NCI-H1694 (cell line): ENCODE measurements at places on chromosomes 4 and X.

GRCh38 chr4:6471307-6472007, 957 bp downstream of the PPP2R2C start:
- no peak for DNase-seq

DNA sequence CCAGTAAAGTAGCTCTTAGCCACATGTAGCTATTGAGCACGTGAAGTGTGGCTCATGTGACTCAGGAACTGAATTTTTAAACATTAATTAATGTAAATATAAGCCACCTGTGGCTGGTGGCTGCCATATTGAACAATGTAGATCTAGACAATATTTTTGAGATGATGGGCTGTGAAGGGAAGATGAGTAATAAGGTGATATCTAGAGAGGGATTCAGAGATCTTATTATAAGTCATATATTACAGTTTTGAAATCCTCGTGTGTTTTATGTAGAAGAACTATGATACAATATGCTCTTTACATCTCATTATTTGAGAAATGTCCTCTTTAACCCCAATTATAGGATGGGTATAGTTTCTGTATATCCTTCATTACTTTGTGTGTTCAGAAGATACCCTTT, 5.6 kb downstream of the GAR1 start:
- DNase-seq, result no peak

- DNase-seq, result no peak
These were observed 1311.6 kb downstream of the RAPGEF2 start for GRCh38 chr4:160414496-160414895.

- no peak for DNase-seq
These were observed 38.5 kb downstream of the GYG2 start for GRCh38 chrX:2867206-2867605.

DNA sequence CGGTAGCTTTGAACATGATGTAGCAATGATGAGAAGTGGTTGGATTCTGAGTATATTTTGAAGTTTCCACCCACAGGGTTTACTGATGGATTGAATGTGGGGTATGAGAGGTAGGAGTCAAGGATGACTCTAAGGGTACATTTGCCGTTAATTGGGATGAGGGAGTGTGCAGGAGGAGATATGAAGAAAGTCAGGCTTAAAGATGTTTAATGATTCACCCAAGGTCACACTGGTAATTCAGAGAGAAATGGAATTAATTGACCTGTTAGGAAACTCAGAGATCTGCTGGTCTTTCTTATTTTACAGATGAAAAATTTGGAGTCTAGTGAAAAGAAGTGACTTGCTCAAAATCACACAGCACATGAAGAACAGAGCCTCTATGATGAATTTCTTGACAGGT, 390.7 kb downstream of the GBA3 start:
- DNase-seq, result no peak

DNA sequence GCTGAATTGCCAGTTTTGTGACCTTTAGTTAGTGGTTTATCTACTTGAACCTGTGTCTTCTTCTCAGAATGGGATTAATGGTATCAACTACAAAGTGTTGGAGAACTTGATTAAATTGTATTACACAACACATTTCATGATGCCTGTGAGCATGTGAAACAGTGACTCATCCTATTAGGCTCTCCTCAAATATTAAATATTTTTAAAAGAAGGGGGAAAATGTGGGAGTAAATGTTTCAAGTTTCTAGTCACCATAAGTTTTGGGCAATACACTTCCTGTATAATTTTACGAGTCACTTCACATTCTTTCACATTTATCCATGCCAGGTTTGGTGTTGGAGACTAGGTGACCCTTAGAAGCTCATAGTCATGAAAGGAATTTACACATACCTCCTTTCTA, 147.0 kb downstream of the HS3ST1 start:
- no peak for DNase-seq

DNA sequence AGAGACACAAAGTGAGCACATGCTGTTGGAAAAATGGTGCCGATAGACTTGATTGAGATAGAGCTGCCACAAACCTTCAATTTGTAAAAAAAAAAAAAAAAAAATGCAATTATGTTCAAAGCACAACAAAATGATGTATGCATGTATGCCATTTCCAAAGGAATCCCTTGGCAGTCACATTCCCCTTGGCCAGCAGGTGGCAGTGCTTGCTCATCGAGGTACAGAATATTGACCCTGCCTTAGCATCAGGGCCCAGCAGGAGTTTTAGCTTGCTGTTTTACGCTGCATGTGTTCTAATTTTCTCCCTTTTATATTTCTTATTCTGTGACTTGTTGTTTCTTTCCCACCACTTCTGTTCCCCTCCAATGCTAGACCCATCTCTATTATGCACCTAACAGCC, 34.5 kb upstream of the CYBB start:
- DNase-seq, result peak; percentile 57

GRCh38 chr4:75834772-75835154, 67.5 kb downstream of the PPEF2 start:
- no peak for DNase-seq

DNA sequence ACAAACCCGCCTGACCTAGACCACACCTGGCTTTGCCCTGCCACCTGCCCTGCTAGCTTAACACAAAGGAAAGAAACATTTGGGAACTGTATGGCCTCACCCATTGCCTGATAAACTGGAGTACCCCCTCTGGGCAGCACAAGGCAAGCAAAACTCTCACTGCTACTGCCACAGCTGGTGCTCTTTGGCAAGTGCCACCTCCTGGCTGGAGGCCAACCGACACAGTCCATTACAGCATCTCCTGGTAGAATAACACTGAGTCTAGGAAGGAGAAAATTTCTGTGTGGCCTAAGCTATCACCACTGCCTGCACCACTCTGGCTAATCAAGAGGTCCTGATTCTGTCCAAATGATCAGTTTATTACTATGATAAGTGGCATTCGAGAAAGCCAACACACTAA, 18.9 kb upstream of the SPANXN3 start:
- DNase-seq, result peak; percentile 63

GRCh38 chrX:40749681-40750494, 14.5 kb upstream of the MED14 start:
- DNase-seq, result no peak

- DNase-seq, result no peak
These were observed 33.5 kb downstream of the SNX25 start for GRCh38 chr4:185242749-185243533.

- DNase-seq, result no peak
These were observed 40.7 kb downstream of the LARP7 start for GRCh38 chr4:112677519-112678091.

DNA sequence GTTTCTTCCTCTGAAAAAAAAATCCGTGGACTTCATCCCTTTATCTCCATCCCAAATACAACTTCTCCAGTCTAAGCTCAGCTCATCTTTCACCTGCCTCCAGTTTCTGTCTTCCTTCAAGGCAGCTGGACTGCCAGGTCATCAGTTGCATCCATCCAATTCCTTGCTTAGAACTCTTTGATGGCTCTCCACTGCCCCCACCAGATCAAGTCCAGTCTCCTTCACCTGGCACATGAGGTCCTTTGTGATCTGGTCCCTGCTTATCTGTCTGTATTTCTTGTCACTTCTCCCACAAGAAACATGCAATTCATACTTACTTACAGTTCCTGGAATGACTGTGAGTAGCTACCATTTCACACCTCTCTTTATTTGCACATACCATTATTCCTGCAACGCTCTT, 33.8 kb downstream of the OTUD6A start:
- no peak for DNase-seq

GRCh38 chrX:13346646-13347045, 26.8 kb upstream of the ATXN3L start:
- no peak for DNase-seq

- DNase-seq, result no peak
These were observed 213.9 kb downstream of the DHX15 start for GRCh38 chr4:24370421-24370820.

DNA sequence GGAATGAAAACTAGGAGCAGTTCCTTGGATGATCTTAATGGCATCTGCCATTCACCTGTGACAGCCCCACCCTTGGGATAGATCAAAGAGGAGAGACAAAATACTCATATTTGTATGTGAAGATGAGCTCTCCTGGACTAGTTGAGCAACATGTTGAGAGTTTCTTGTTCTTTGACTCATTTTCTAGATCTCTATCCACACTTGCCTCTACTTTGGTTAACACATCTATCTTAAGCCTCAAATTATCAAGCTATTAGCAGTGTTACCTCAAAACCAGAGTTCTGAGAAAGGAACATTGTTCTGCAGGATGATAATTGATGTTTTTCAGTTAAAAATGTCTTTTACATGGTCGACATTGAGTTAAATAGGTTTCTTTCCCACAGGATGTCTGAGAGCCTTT, 94.2 kb upstream of the TEX13D start:
- no peak for DNase-seq

GRCh38 chr4:167424341-167425256, 190.3 kb upstream of the SPOCK3 start:
- DNase-seq, result no peak

DNA sequence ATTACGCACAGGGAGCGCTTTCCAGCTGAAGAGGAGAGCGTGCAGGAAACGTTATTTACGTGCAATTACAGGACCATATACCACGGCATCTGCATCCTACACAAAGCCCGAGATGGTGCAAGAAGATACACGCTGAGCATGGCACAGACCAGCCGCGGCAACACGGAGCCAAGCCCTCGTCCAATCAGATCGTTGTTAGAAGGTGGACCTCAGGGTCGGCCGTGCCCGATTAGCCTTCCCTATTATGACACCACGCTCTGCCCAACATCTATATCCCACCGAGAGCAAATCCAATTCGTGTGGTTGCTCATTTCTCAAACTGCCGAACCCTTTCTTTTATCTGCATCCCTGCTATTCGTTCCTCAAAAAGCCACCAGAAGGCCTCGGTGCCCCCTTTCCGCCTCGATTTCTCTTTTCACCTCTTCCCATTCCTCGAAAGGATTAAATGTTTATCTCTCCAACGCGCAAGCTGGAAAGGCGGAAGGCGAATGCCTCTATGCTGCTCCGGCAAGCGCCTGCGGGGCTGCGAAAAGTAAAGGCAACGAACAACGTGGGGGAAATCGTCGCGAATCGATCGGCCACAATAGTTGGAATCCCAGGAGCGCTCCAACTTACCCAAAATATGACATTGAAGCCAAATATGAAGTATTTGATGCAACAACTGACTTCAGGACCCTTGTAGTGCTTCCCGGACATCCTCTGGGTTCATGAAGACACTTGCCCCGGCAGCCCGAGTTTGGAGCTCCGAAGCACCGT, 702 bp downstream of the TSPAN5 start:
- peak; percentile 45 for DNase-seq

DNA sequence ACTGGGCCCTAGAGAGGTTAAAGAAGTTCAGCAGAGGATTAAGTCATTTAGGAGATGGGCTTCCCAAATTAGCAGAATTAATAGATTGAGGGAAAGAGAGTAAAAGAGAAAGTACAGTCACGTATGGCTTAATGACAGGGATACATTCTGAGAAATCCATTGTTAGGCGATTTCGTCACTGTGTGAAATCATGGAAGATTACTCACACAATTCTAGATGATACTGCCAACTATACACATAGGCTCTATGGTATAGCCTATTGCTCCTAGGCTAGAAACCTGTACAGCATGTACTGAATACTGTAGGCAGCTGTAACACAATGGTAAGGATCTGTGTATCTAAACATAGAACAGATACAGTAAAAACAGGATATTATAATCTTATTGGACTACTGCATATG, 180.6 kb downstream of the RNF150 start:
- DNase-seq, result no peak

DNA sequence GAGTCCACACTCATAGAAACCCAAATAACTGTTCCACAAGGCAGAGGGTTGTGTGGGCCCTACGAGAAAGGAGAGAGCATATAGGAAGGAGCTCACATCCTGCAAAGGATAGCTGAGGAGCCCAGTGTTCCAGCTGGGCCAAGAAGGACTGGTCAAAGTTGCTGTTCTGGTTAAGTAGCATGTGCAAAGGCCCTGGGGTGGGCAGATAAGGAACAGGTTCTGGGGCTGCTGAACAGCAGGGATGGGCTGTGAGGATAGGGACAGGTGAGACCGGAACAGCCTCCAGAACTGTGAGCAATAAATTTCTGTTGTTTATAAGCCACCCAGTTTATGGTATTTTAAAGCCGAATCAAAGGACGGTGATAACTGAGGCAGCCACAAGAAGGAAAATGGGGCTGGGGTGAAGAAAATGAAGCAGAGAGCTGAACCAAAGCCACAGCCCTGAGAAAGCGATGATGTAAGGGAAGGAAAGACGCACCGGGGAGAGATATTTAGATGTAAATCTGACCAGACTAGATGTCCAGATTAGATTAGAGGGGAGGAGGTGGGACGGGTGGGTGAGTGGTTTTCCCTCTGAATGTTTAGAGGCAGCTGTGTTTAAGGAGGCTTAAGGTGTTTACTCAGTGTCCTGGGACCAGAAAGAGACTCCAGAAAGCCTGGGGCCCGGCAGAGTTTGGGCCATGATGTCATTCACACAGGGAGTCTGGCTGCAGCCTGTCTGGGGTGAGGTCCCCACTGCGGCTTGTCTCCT, 180.8 kb upstream of the BCOR start:
- DNase-seq, result no peak

GRCh38 chr4:15781427-15782095, 3.4 kb downstream of the CD38 start:
- no peak for DNase-seq

- no peak for DNase-seq
These were observed 115.4 kb downstream of the PTTG2 start for GRCh38 chr4:38075370-38076152.

DNA sequence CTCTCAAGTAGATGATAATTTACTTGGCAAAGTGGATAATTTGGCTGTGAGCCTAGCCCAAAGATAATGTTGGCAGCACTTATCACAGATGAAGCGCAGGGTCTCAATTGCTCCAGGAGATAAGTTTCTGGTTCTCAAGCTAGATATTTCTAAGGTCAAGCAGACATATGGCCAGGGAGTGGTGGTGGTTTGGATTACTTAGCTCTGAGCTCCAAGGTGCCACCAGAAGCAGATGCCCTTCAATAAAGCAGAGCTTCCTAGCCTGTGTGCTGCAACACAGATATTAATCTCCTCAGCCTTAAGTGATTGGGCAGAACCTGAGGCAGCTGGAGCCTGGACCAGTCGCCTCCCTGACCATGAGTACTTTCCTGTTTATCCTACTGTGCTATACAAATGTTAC, 79.2 kb upstream of the NALF2 start:
- DNase-seq, result no peak

GRCh38 chr4:16196482-16197393, 29.5 kb downstream of the TAPT1 start:
- DNase-seq, result no peak

GRCh38 chrX:1909419-1910206, 294.8 kb downstream of the ASMT start:
- no peak for DNase-seq

DNA sequence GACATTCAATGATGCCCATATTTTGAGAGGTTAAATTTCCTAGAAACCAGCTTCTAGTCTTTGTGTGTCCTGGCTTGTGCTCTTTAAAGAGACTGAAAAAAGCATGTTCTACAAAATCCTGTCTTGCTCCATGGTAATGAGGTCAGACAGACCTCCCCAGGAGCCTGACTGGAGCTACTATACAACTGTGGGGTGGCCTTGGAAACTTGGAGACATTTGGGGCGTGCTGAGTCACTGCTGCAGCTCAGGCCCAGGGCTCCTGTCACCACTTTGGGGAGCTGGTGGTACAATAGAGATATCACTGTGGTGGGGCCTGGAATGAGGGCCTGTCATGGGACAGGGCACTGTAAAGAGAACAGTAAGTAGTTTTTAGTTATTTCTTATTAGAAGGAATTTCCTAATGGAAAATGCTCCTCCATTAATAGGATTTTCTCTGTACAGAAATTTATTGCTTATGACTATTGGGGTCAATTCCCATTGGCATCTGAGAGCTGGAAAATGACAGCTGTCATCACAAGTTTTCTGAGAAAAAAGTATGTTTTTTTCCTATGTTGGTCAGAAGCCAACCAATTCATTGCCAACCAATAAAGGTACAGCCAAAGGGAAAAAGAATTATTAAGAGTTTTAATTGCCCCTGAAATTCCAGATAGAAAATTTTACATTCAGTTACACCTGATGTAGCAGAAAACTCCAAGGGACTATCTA, 207.4 kb upstream of the JADE1 start:
- DNase-seq, result no peak
